Activated naive CD8-positive, alpha-beta T cell treated with anti-CD3 and anti-CD28 coated beads for 36 hours (primary cell): ENCODE measurements at places on chromosomes 6 and 20.

- no peak for DNase-seq
Measured at GRCh38 chr20:35015863-35016193, 60.2 kb downstream of the MYH7B start.

DNA sequence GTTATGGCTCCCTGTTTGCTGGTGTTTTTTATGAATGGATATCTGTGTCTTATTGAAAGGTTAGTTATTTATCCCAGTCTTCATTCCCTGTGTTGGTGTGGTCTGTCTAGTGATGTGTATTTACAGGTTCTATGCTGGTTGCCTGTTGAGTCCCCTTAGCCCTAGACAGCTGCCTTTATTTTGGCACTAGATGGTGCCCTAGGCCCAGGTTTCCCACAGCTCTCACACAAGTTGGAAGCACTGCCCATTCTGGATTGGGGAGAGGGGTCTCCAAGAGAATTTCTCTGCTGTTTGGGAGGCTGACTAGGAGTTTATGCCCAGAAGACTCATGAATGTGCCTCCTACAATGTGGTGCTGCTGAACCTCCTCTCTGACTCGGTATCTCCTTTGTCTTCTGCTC is 12.4 kb downstream of the GRM1 start:
- no peak for DNase-seq

DNA sequence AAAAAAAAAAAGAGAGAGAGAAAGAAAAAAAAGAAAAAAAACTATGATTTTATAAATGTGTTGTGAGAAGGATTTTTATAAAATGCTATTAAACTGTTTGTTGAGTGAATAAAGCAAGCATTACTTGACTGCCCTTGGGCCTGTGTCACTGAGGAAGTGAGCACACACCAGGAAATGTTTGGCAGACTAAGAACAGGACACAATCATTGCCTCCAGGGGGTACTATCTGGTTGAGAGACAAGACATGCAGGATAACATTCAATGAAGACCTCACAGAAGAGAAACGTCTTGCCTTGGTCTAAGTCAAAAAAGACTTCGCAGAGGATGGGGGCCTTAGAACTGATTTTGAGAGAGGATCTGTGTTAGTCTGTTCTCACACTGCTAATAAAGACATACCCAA is 40.6 kb downstream of the MTFR2 start:
- no peak for DNase-seq

DNA sequence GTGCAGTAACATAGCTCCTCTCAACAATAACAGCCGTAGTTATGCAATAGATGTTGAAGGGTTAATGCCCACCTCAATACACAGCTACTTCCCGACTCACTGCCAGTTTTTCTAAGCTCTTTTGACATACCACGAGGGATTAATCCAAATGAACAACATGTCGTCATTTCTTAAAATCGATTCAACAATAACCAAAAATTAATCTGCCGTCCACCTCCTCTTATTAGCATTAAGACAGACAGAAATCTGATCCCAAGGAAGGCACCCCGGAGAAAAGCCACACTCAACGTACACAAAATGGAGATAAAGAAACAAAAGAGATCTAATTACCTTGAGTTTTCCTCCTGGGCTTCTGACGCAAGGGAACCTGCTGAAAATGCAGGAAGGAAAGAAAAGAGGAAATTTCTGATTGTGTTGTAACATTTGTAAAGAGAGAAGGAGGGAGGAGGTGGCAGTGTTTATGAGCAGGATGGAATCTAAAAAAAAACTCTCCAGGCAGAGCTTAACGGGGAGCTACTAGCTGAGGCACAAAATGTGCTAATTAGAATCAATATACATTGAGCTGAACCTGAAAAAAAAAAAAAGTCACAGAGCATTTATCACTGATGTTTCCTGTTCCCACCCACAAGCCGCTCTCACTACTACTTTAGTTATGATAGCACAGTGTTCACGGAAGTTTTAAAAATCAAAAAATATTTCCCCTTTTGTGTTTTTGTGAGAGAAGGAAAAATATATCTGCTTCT is 109.3 kb downstream of the IPCEF1 start:
- DNase-seq = peak; percentile 41

GRCh38 chr6:104689551-104690205 is 170.0 kb downstream of the HACE1 start:
- no peak for DNase-seq

- DNase-seq = no peak
Measured at GRCh38 chr6:33953171-33953570, 149.4 kb upstream of the MLN start.
